ENCODE measurements at places on chromosomes 1 and 21. TPM values are rescaled to one million over a fixed set of nuclear protein-coding genes. Genes with fewer than 3 reads are reported as not detected.

The HCRTR1 gene
- total RNA-seq, result not detected

The FCGR2B gene
- not detected for total RNA-seq

The MANEAL gene
- 0.78 TPM for total RNA-seq

The MFAP2 gene
- 44.5 TPM for total RNA-seq

The TAS1R1 gene
- not detected for total RNA-seq

The ALX3 gene
- not detected for total RNA-seq

The NSL1 gene
- 28.7 TPM for total RNA-seq

The GBP6 gene
- total RNA-seq, result not detected

The SLC44A3 gene
- 0.37 TPM for total RNA-seq

The FCER1G gene
- total RNA-seq, result 0.59 TPM

The ANKRD45 gene
- total RNA-seq, result not detected

The ESRRG gene
- total RNA-seq, result not detected

The SPRR1A gene
- total RNA-seq, result not detected

The CD5L gene
- not detected for total RNA-seq

The SPATA21 gene
- not detected for total RNA-seq

All from subcutaneous preadipocyte (primary cell).